Esophagus muscularis mucosa (tissue), 4 donors: ENCODE measurements at places on chromosomes 7 and 10. TPM values are rescaled to one million over a fixed set of nuclear protein-coding genes. Genes with fewer than 3 reads are reported as not detected.

DNA sequence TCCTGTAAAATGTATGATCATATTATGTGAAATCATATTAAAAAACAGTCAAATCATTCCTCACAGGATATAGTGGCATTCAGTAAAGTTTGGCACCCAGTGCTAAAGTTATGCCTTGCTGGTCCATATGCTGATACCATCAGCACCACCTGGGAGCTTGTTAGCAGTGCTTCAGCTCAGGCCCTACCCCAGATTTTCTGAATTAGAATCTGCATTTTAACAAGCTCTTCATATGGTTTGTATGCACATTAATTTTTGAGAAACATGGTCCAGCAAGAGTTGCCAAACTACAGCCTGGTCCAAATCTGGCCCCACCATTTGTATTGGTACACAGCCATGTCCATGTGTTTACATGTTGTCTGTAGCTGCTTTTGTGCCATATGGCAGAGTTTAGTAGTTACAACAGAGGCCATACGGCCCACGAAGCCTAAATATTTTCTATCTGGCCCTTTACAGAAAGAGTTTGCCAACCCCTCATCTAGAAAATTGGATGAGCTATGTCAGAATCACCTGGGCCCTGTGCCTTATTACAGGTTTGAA lies 30.1 kb downstream of the RAB18 start:
- peaks cover 46% of the 10 kb centered on the region for H3K36me3 ChIP-seq
- H3K4me1 ChIP-seq, result peaks cover 10% of the 10 kb centered on the region
- no peak for DNase-seq
- no peak overlapping the region for H3K4me3 ChIP-seq
- H3K27ac ChIP-seq, result no peak overlapping the region

The TMEM139 gene
- not detected for total RNA-seq

The GDF2 gene
- total RNA-seq, result not detected

GRCh38 chr7:43905956-43906330 lies 453 bp downstream of the URGCP start:
- peak overlapping the region; percentile 93 for H3K27ac ChIP-seq
- no peaks in the 10 kb centered on the region for H3K36me3 ChIP-seq
- peak overlapping the region; percentile 90 for H3K4me3 ChIP-seq
- H3K4me1 ChIP-seq, result peaks cover 36% of the 10 kb centered on the region
- no peaks in the 10 kb centered on the region for H3K27me3 ChIP-seq

DNA sequence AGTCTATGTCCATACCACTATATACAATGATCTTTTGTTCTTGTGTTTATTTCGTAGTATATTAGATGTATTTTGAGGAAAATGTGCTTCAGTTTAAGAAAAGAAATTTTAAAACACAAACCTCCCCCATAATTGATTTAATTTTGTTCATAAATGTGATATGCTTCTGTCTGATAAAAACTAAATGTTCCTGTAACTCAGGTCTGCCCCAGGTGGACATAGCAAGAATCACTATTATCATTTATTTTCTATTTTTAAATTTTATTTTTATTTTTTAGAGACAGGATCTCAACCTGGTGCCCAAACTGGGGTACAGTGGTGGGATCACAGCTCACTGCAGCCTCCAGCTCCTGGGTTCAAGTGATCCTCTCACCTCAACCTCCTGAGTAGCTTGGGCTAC lies 43.2 kb downstream of the BEND7 start:
- H3K27me3 ChIP-seq, result no peaks in the 10 kb centered on the region
- H3K36me3 ChIP-seq, result peaks cover 56% of the 10 kb centered on the region
- DNase-seq, result no peak
- no peak overlapping the region for H3K4me3 ChIP-seq

The ICA1 gene
- total RNA-seq, result 7.4 TPM

- H3K36me3 ChIP-seq, result no peaks in the 10 kb centered on the region
- no peak for DNase-seq
- no peaks in the 10 kb centered on the region for H3K4me1 ChIP-seq
- no peak overlapping the region for H3K27ac ChIP-seq
Observed at GRCh38 chr10:124496620-124497019, 35.0 kb downstream of the LHPP start.

GRCh38 chr7:45259966-45260646 lies 102.5 kb downstream of the RAMP3 start:
- H3K36me3 ChIP-seq, result no peaks in the 10 kb centered on the region
- H3K27me3 ChIP-seq, result no peaks in the 10 kb centered on the region
- no peak overlapping the region for H3K4me3 ChIP-seq
- no peak for DNase-seq

DNA sequence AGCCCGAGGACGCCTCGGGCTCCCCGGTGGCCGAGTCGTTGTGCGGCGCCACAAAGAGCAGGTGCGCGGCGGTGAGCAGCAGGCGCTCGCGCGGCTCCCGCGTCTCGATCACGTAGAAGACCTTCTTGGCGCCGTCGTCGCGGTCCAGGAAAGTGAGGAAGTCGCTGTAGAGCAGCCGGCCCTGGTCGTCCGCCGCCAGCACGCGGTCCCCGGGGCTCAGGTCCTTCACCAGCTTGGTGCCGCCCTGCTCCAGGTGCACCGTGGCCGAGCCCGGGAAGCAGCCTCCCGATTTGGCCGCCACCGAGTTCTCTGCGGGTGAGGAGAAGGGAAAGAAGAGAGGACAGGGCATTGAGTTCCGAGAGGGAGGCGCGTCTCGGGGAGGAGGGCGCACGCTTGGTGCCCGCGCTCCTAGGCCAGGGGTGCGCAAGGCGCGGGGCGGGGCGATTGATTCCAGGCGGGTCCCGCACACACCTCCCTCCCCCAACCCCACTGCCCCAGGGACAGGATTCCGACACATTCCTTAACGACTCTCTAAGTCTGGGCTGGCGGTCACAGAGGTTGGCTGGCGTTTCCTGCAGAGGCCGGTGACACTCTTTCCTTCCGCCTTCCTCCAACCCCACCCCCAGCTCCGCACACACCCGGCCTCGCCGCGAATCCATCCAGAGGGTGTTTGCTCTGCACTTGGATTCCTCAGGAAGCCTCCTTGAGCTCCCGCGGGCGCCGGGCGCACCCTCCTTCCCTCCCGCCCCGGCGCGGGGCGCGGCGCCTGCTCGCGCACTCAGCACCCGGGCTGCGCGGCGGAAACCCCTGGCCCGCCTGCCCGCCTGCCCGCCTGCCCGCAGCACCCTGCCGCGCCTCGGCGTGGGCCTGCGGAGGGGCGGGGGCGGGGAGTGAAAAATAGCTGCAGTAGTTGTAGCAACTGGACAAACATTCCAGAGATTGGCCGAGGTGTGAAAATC lies 8.6 kb downstream of the SHH start:
- H3K4me3 ChIP-seq, result peak overlapping the region; percentile 42
- peaks cover 98% of the 10 kb centered on the region for H3K27me3 ChIP-seq
- DNase-seq, result no peak

DNA sequence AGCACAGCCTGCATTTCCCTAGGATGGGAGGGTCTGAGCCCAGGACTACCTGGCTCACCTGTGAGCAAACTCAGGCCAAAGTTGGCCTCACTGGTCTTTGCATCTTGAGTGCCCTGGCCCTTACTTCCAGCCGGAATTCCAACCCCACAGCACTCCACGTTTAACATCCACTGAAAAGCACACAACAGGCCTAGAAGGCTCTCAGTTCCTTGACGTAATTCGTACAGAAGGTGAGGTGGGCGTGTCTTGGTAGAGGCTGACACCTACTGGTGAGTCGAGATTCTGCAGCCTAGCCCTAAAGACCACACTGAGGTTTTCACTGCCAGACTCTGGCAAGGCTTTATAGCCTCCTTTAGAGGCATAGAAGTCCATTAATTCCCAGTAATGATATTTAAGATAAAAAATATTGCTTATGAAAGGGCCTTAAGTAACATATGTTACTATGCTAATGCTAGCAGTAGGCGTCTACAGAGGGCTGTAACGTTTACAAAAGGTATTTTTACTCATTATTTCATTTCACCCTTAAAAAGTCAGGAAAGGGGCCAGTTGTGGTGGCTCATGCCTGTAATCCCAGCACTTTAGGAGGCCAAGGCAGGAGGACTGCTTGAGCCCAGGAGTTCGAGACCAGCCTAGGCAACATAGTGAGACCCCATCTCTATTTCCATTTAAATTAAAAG lies 95.8 kb downstream of the HIP1 start:
- peaks cover 3% of the 10 kb centered on the region for H3K36me3 ChIP-seq
- no peak overlapping the region for H3K27ac ChIP-seq
- no peaks in the 10 kb centered on the region for H3K27me3 ChIP-seq
- no peak overlapping the region for H3K4me3 ChIP-seq
- H3K4me1 ChIP-seq, result peaks cover 19% of the 10 kb centered on the region
- no peak for DNase-seq

DNA sequence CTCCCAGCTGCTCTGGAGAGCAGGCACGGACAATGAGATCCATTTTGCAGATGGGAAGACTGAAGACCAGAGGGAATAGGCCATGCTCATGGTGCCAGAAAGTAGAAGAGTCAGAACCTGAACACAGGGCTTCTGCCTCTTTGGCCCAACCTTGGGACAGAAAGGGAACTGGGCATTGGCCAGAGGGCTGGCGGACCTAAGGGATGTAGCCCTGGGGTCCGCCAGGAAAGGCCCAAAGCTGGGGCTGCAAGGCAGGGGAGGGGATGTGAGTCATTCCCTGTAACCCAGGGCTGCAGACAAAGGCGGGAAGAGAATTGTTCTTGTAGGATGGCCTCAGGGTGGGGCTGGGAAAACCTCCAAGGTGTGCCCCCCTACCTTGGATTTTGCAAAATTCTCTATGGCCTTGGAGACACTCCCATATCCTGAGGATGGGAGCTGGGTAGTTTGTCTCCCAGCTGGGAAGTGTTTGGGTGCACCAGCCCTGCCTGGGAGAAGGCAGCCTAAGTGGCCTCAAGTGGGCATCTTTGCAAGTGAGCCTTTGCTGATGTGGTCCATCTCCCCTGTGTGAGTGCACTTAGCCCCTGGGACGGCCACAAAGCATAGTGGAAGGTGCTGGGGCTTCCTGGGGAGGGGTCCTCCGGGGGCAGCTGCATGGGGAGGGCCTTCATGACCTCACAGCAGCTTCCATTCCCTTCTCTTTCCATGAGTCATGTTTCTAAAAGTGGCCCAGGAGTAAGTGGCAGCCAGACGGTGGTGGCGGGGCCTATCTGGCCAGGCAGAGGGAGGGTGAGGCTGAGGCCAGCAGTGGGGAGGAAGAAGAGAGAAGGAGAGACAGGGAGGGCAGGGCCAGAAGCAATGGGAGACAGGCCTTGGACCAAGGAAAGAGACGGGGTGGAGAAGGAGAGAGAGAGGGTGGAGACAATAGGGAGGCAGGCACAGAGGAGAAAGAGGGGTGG lies 9.2 kb downstream of the AQP1 start:
- no peak overlapping the region for H3K4me3 ChIP-seq
- H3K36me3 ChIP-seq, result peaks cover 45% of the 10 kb centered on the region
- H3K27ac ChIP-seq, result peak overlapping the region; percentile 89
- no peak for DNase-seq

DNA sequence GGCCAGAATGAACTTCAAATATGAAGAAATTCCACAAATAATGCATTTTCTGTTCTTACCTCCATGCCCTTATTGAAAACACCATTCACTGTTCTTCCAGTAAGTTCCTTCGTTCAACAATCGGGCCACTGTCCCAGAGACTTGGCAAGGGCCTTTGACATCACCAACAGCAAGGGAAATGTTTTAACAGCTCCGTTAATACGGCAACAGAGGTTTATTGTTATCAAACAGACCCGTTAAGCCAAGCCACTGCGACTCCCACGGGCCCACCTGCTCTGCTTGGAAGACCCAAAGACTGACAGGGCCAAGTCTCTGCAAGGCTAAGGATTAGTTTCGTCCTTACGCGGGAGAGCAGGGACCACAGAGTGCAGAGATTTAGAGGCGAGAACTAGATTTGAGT lies 43.4 kb upstream of the LYZL1 start:
- no peak overlapping the region for H3K27ac ChIP-seq
- H3K4me1 ChIP-seq, result no peaks in the 10 kb centered on the region
- no peaks in the 10 kb centered on the region for H3K27me3 ChIP-seq
- no peak for DNase-seq
- H3K36me3 ChIP-seq, result no peaks in the 10 kb centered on the region

GRCh38 chr7:92832534-92833023 lies 3.8 kb downstream of the CDK6 start:
- H3K4me1 ChIP-seq, result peaks cover 59% of the 10 kb centered on the region
- DNase-seq, result no peak
- peak overlapping the region; percentile 89 for H3K27ac ChIP-seq
- no peaks in the 10 kb centered on the region for H3K27me3 ChIP-seq

The LIPM gene
- total RNA-seq, result not detected

GRCh38 chr10:26911811-26912461 lies 51.2 kb upstream of the ABI1 start:
- no peaks in the 10 kb centered on the region for H3K27me3 ChIP-seq
- H3K4me1 ChIP-seq, result no peaks in the 10 kb centered on the region
- DNase-seq, result no peak

DNA sequence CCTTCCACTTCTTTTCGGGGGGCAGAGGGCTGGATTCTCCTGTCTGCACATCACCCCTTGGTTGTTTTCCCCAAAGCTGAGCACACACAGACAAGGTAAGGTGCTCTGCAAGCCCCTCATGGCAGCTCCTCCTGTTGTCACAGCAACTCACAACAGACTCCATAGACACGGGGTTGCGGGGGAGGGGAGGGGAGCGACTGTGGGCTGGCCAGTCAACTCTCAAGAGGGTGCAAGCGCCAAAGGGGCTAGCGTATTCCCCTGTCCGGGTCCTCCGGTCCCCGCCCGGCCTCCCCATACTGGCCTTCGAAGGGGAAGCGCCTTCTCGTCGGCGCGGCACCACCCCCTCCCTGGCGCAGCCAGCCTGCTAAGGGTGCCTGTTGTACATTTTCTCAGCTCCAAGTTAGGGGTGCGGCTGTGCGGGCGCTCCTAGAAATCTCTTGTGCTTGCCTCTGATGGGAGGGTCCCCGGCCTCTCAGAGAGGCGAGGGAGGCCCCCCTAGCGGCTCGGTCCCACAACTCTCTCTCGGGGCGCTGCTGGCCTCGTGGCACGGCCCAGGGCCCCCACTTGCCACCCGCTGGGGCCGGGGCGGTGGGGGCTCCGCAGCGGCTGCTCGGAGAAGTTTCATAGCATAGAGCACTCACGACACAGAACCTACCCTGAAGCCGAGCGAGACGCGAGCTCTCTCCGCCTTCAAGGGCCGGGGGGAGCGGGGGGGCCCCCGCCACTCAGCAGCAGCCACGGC lies 498 bp downstream of the RHOBTB1 start:
- peak overlapping the region; percentile 81 for H3K4me3 ChIP-seq
- DNase-seq, result peak; percentile 94
- H3K27ac ChIP-seq, result peak overlapping the region; percentile 96
- no peaks in the 10 kb centered on the region for H3K36me3 ChIP-seq
- H3K4me1 ChIP-seq, result peaks cover 42% of the 10 kb centered on the region
- no peaks in the 10 kb centered on the region for H3K27me3 ChIP-seq

The PILRA gene
- 3.3 TPM for total RNA-seq

The PHYHIPL gene
- 0.99 TPM for total RNA-seq

- DNase-seq, result no peak
- no peaks in the 10 kb centered on the region for H3K27me3 ChIP-seq
- no peak overlapping the region for H3K27ac ChIP-seq
Observed at GRCh38 chr10:59967079-59967478, 60.7 kb upstream of the CCDC6 start.

GRCh38 chr7:91922857-91923256 lies 17.8 kb upstream of the AKAP9 start:
- no peak for DNase-seq
- H3K27me3 ChIP-seq, result no peaks in the 10 kb centered on the region
- H3K4me1 ChIP-seq, result peaks cover 4% of the 10 kb centered on the region
- H3K27ac ChIP-seq, result no peak overlapping the region
- no peaks in the 10 kb centered on the region for H3K36me3 ChIP-seq
- no peak overlapping the region for H3K4me3 ChIP-seq

GRCh38 chr7:157476201-157476600 lies 139.4 kb downstream of the DNAJB6 start:
- no peaks in the 10 kb centered on the region for H3K27me3 ChIP-seq
- no peaks in the 10 kb centered on the region for H3K36me3 ChIP-seq
- no peak for DNase-seq

GRCh38 chr7:22156205-22156604 lies 200.7 kb downstream of the RAPGEF5 start:
- DNase-seq, result no peak
- H3K4me3 ChIP-seq, result no peak overlapping the region
- H3K36me3 ChIP-seq, result no peaks in the 10 kb centered on the region

The LFNG gene
- total RNA-seq, result 6.1 TPM
